G401 (cell line): ENCODE measurements at places on chromosomes 3 and 15. TPM values are rescaled to one million over a fixed set of nuclear protein-coding genes. Genes with fewer than 3 reads are reported as not detected.
A peak's percentile ranks its signal among the peaks of the same experiment; 100 is the strongest.

- DNase-seq: peak; percentile 77
Observed at GRCh38 chr3:69085833-69086722, 1.3 kb downstream of the ARL6IP5 start.

Gene ISLR
- 3.4 and 5.7 TPM in 2 replicates for total RNA-seq

Gene STRA6
- total RNA-seq: 17.2 and 23.9 TPM in 2 replicates

Gene GOLGA6D
- total RNA-seq: not detected in 2 replicates

DNA sequence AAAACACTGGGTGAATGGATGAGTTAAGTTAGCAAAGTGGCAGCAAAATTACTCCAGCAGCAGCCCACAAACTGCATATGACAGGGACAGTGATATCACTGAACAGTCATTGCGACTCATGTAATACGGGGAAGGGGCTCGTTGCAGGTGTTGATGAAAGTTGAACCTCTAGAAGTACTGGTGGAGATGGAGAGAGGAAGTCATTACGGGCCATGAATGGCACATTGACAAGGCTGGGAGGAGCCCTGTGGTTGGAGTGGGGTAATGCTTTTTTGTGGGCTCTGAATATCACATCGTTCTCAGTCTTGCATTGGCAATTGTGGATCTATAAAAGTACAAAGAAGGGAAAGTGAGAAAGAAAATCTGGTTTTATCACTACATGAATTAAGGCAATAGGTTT is 278.1 kb downstream of the ZPLD1 start:
- DNase-seq: no peak

GRCh38 chr3:114847564-114847963 is 299.5 kb downstream of the ZBTB20 start:
- DNase-seq: no peak

Gene CCDC39
- total RNA-seq: not detected in 2 replicates

DNA sequence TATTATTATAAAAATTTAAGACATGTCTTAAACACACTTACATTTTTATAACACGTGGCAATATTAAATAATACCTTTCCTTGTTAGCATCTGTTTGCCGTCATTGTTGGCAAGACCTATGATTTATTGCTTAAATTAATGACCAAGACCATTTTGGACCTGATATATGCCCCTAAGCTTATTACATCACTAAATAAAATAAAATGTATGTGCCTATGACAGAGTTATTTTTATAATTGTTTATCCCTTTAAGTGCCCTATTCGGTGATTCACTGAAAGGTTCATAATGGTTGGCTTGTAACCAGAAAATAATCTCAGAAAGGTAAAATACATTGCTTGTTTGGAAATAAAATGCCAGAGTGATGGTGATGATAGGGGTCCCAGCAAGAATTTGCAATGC is 17.5 kb downstream of the CDIN1 start:
- DNase-seq: peak; percentile 16
